ENCODE measurements at places on chromosomes 13 and 19. TPM values are rescaled to one million over a fixed set of nuclear protein-coding genes. Genes with fewer than 3 reads are reported as not detected.

RCBTB2 gene
- total RNA-seq = 6.2 TPM

GPR108 gene
- 22.6 TPM for total RNA-seq

ZNF790 gene
- 3.3 TPM for total RNA-seq

MBNL2 gene
- total RNA-seq = 78.5 TPM

PTH2 gene
- total RNA-seq = not detected

GRCh38 chr19:3042621-3043267 is 13.7 kb upstream of the TLE2 start:
- peaks cover 11% of the 10 kb centered on the region for H3K4me1 ChIP-seq
- no peak overlapping the region for H3K4me3 ChIP-seq
- no peak for DNase-seq
- H3K27me3 ChIP-seq = no peaks in the 10 kb centered on the region

DNA sequence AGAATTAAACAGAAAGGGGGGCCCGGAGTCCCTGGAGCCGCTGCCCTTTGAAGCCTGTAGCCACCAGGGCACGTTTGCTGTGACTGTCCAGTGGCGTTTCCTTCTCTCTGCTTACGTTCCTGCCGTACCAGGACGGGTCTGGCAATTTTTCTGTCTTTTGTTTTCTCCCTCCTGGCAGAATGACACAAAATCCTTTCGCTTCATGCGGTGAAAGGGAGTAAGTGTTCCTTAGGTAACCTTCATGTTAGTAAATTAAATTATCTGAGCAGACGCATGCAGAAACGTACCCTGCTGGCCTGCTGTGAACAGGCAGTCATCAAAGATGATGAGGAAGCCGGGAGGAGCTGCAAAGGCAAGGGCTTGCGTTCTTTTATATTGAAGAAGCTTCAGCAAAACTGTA is 299.3 kb upstream of the ARGLU1 start:
- no peaks in the 10 kb centered on the region for H3K27me3 ChIP-seq
- H3K4me1 ChIP-seq = no peaks in the 10 kb centered on the region
- no peak overlapping the region for H3K4me3 ChIP-seq
- H3K36me3 ChIP-seq = no peaks in the 10 kb centered on the region

DNA sequence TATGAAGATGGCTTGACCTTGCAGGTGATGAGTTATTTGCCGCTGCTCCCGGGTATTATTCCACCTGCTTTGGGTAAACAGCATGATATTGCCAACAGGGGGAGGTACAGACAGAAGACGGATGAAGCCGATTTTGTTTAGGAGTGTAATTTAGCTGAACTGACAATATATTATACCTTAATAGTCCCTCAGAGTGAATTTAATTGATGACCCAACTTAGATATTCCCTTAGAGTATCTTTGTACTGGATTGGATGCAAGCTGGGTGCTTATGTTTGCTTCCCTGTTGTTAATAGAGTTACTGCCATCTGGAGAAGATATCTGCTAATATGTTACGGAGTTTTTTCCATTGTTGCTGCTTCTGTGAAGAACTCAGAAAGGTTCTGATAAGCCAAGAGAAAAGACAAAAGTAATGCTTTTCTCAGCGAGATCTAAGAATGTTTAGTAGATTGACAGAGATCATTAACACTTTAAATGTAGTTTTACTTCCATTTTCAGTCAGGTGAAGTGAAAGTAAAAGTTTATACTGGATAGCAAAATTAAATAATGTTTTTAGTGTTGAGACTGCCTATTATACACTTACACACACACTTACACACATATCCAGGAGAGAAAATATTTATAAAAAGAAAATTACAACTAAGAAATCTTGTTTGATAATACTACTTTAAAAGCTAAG is 2220.8 kb upstream of the PCDH20 start:
- no peaks in the 10 kb centered on the region for H3K36me3 ChIP-seq
- H3K4me1 ChIP-seq = no peaks in the 10 kb centered on the region
- no peak overlapping the region for H3K4me3 ChIP-seq

DNA sequence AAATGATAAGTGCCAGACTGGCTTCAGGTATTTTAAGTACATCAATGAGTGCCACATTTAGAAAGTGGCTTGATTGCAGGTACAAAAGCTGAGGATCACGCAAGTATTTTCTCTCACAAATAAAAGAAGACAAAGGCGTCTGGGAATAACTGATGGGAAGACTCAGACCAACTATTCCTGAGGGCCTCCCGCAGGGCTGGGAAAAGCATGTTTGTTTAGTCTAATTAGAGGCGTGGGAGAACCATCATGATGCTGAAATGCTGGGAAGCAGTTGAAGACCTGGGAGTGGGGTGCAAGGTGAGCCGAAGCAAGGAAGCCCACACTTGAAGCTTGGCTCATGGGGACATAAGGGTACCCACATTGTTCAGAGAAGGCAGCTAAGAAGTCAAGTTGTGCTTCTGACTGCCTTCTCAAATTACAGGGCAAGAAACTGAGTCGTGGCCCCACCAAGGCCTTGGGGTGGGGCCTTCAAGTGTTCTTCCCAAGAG is 536.0 kb downstream of the MYO16 start:
- no peak for DNase-seq
- no peaks in the 10 kb centered on the region for H3K27me3 ChIP-seq

DNA sequence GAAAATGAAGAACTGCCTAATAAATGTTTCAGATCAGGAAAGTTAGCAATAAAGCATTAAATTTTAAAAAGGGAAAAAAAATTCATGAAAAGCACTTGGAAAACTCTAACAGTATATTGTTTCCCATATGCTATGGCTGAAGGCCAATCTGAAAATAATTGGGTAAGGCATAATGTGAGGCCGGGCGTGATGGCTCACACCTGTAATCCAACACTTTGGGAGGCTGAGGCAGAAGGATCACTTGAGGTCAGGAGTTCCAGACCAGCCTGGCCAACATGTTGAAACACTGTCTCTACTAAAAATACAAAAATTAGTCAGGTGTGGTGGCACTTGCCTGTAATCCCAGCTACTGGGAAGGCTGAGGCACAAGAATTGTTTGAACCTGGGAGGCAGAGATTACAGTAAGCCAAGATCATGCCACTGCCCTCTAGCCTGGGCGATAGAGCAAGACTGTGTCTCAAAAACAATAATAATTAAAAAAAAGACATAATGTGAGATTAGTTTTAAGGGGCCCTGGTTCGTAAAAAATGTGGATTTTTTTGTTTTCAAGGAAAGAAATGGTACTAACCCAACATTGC is 15.2 kb downstream of the INTS6 start:
- H3K4me3 ChIP-seq = no peak overlapping the region
- no peaks in the 10 kb centered on the region for H3K36me3 ChIP-seq

DNA sequence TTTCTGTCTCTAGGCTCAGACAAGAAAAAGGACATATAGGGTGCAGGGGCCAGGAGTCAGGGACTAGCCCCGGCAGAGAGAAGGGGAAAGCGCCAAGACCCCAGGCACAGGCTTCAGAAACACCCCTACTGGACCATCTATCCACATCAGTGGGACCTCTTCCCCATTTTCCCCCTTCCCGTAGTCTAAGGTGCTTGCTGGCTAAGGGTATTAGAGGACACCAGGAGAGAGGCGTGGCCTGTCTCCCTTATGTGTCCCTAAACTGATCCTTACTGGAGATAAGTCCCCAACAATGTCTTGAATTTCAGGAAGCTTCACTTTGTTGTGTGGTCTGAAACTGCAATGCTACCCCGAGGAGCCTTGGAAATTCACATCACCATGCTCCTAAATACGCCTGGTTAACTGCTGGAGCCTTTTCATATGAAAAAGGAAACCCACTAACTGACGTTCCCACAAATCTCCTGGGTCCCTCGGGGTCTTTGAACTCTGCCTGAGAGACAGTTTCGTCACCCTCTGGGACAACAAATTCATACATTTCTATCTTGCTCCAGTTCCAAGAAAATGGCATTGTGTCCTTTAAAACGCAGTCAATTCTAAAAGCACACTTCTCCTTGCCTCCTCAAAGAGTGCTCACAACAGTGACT is 197.7 kb downstream of the COL4A1 start:
- H3K27me3 ChIP-seq = no peaks in the 10 kb centered on the region
- H3K4me3 ChIP-seq = no peak overlapping the region
- DNase-seq = no peak
- no peaks in the 10 kb centered on the region for H3K36me3 ChIP-seq
- H3K27ac ChIP-seq = peak overlapping the region; percentile 82
- peaks cover 31% of the 10 kb centered on the region for H3K4me1 ChIP-seq

DNA sequence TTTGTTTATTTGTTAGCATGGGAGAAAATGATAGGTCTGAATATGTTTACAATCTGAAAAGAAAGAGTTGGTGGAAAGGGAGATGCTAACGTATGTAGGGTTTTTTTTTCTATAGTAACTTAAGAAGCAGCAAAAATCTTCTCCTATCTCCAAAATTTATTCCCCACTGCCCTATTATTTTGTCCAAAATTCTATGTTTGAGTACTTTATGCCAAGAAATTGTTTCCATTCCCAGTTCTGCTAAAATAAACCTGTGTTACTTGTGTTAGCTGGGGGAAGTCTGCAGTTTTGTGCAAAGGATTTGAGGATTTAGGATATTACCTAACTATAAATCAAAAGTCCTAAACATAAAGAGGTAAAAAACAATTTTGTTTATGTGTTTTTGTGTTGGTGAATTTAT is 2770.4 kb upstream of the PCDH20 start:
- H3K36me3 ChIP-seq = no peaks in the 10 kb centered on the region
- no peak for DNase-seq
- H3K4me3 ChIP-seq = no peak overlapping the region
- H3K4me1 ChIP-seq = no peaks in the 10 kb centered on the region
- H3K27ac ChIP-seq = no peak overlapping the region

- H3K27me3 ChIP-seq = no peaks in the 10 kb centered on the region
- H3K4me1 ChIP-seq = no peaks in the 10 kb centered on the region
- no peaks in the 10 kb centered on the region for H3K36me3 ChIP-seq
- DNase-seq = no peak
- H3K27ac ChIP-seq = no peak overlapping the region
- no peak overlapping the region for H3K4me3 ChIP-seq
These were observed 56.1 kb upstream of the SERPINE3 start for GRCh38 chr13:51283371-51283770.

GRCh38 chr13:101767131-101767530 is 314.7 kb downstream of the ITGBL1 start:
- no peaks in the 10 kb centered on the region for H3K36me3 ChIP-seq
- no peak for DNase-seq
- no peaks in the 10 kb centered on the region for H3K4me1 ChIP-seq

DNA sequence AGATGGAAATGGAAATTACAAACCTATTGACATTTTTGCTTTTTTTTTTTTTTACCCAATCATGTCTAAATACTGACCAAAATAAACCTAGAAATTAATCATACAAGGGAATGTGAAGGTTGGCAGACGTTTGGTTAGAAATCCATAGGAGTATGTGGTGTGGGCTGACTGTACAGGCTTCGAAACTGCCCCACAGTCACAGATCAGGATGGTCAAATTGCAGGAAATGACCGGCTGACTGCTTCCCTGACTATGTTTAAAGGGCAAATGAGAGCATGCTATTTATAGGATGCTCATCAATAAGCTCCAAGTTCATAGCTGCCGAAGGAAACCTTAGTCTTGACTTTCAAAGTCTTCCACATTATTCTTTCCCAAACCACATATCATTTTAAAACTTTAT is 118.4 kb downstream of the COG6 start:
- no peak for DNase-seq
- H3K4me1 ChIP-seq = no peaks in the 10 kb centered on the region
- no peaks in the 10 kb centered on the region for H3K36me3 ChIP-seq
- no peak overlapping the region for H3K4me3 ChIP-seq

DNA sequence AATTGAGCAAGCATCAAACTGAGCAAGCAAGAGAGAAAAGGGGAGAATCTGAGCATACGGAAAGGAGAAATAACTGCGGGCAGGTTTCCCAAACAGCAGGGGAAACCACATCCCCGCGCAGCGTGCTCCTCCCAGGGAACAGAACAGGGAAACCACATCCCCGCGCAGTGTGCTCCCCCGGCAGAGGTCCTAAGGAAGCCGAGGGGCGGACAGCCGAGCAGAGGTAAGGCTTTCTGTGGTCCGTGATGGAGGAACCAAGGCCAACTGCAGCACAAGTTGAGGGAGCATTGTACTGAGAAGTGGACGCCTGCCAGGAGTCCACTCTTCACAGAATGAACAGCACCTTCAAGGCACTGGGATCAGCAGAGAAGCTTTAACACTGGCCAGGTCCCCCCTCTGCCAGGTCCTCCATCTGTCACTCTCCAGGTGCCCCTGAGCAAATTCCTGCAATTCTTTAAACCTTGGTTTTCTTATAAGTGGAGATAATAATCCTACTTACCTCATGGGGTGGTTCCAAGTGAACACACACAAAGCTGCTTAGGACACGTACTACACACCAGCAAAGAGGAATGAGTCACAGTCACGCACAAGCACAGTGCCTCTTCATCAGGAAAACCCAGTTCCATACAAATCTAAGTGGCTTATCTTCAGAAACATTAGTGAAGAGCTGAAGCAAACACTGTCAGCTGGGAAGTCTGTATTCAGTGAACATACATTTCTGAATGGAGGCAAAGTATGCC is 23.0 kb upstream of the LAMP1 start:
- H3K27me3 ChIP-seq = no peaks in the 10 kb centered on the region
- H3K4me1 ChIP-seq = peaks cover 7% of the 10 kb centered on the region
- no peak overlapping the region for H3K4me3 ChIP-seq
- no peak overlapping the region for H3K27ac ChIP-seq

GRCh38 chr19:39737891-39738290 is at the start of gene CLC:
CLC (minus strand) TSS chr19:39738029; CDS start chr19:39737952, 77 bp downstream.
- peaks cover 2% of the 10 kb centered on the region for H3K27me3 ChIP-seq
- H3K27ac ChIP-seq = no peak within 1 kb of the TSS
- H3K4me1 ChIP-seq = no peaks in the 10 kb centered on the region
- no peak for DNase-seq

DNA sequence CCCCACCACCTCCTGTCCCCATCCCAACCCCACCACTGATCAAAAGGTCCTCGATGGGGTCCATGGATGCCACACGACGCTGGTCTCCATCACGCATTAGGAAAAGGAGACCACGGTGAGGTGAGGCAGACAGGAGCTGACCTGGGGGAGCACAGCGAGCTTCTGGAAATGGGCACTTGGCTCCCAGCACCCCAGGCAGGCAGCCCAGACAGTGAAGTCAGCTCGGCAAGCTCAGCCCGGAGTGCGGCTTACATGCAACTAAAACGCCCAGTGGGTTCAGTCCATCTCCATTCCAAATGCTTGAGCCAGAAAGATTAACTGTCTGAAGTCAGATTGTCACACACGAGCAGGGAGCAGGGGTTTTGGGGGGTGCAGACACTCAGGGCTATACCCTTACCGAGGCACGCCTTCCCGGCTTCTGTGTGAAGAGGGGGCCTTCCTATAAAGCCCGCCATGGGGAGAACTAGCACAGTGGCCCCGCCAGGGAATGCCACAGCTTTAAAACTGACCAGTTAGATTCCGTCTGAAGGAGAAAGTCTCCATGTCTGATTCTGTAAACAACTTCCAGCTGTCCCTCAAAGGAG is 79.4 kb downstream of the SPACA7 start:
- H3K36me3 ChIP-seq = no peaks in the 10 kb centered on the region
- no peak for DNase-seq
- H3K4me1 ChIP-seq = no peaks in the 10 kb centered on the region
- no peak overlapping the region for H3K27ac ChIP-seq
- no peak overlapping the region for H3K4me3 ChIP-seq

DNA sequence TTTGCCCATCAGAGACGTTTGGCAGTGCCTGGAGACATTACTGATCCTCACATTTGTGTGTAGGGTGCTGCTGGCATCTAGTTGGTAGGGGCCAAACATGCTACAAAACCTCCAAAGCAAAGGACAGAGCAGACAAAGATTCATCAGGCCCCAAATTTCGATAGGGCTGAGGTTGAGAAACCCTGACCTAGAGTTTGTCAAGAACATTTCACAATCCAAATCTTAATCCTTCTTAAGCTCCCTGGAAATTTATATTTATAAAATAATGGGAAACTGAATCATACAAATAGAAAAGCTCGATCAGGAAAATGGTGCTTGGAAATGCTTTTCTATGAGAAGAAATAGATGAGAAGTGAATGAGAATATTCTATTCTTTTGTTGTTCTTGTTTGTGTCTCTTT is 273.6 kb downstream of the DCT start:
- no peak for DNase-seq
- H3K27me3 ChIP-seq = no peaks in the 10 kb centered on the region
- no peak overlapping the region for H3K4me3 ChIP-seq
